ENCODE measurements at places on chromosomes 2 and 18.

DNA sequence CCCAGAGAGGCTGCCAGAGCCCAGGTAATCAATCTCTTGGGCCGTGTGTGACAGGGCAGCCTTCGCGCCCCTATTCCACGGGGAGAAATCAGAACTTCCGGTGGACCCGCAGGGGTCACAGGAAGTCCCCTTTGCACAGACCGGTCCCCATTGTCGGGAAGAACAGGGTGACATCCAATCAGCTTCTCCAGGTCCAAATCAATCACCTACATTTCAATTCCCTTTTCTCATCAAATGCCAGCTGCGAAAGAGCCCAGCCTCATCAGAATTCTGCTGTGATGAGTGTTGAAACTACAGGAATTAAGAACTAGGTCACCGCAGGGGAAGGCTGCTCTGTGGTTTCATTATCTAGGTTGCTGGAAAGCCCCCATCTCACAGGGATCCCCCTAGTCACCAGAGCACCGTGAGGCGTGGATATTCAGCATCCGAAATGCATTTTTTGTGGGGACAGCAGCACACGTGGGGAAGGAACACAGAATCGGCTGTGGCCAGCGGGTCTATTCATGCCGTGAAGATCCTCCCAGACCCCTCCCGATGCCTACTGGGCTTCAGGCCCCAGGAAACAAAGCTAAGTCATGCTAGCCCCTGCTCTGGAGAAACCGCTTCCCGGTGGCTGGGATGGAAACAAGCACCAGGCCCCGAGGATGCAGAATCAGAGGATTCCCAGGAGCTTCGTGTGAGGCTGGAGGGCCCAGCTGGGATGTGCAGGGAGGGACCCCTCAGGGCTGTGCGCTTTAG is 193.7 kb upstream of the ID2 start:
- no peak for DNase-seq

GRCh38 chr2:201185863-201186262 is 2.9 kb downstream of the CASP10 start:
- DNase-seq = no peak

DNA sequence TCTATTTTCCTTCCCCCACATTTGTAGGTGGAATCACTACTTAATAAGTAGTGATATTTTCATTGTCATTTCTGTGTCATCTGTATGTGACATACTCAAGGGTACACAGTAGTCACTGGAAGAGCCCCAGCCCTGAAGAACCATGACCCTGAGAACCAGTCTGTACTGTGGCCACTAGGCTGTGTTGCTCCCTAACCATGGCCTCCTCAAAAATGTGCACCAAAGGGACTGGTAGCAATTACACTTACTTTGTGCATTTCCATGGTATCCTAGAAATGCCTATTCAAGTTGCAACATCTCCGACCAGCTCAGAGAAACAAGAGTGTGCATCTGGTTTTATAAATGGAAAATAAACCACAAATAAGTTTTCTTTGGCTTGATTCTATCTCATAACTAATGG is 155.1 kb downstream of the DOCK10 start:
- peak; percentile 66 for DNase-seq

DNA sequence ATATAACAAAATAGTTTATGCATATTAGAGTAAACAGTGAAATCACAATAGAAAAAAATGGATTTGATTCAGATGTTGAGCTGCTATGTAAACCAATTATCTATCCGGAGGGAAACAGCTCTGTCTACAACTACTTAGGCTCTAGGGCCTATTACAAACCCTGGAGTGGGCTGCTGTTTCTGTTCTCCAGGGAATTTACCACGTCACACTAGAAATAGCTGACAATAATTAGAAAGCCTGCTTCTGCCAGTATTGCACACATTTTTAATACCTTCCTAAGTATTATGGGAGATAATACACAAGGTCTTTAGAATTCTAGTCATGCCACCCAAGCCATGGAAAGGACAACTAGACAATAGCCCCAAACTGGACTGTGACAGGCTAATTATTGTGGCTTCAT is 411.1 kb downstream of the FIGN start:
- no peak for DNase-seq

DNA sequence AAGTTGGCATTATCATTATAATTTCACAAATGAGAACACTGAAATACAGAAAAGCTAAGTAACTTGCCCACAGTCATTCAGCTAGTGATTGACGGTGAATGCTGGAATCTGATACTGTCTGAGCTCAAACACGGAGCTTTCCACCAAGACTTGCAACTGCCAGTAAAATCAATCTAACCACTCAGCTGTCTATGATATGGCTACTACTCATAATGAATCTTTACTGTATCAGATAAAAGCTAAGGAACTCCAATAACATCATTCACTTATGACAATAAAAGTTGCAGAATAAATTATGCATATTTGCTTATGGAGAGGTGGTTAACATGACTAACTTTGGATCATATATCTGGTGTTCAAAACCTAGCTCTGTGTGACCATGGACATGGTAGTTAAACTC is 279.4 kb upstream of the NXPH2 start:
- no peak for DNase-seq

Data from fibroblast of skin of left quadriceps (primary cell).